ENCODE measurements at places on chromosomes 13 and 19. TPM values are rescaled to one million over a fixed set of nuclear protein-coding genes. Genes with fewer than 3 reads are reported as not detected.

Gene CD37
- 3.9 TPM for polyA plus RNA-seq

Gene PGLYRP2
- polyA plus RNA-seq: not detected

Gene ZNF155
- polyA plus RNA-seq: 5.1 TPM

Gene ZNF77
- 2.5 TPM for polyA plus RNA-seq

Gene ZIK1
- polyA plus RNA-seq: 1.1 TPM

Gene SHANK1
- polyA plus RNA-seq: 0.03 TPM

Gene C1QTNF9B
- polyA plus RNA-seq: 1.8 TPM

Gene C19orf73
- 1.4 TPM for polyA plus RNA-seq

Gene KLK4
- not detected for polyA plus RNA-seq

Gene STAP2
- polyA plus RNA-seq: 1.9 TPM

Data from heart left ventricle (tissue), 16 donors.